Tibial artery (tissue), 4 donors: ENCODE measurements at places on chromosomes 16 and 17.

DNA sequence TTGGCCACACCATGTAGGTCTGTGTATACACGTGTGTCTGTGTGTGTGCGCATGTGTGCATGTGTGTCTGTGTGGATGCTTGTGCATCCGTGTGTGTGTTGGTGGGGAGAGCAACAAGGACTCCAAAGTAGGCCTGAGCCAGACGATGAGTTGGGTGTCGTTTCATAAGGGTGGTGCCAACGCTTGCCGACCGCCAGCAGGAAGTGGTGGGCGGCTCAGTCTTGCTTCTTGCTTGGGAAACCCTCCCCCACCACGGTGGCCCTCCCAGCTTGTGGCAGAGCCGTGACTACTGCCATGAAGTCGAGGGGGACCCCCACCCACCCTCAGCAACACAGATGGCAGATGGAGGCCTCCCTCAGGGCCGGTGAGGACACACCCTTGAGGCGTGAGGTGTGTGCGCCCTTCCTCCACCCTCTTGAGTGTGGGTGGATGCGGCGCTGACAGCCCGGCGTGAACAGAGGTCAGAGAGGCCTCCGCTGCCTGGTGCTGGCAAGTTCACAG is 17.5 kb downstream of the SBK1 start:
- no peaks in the 10 kb centered on the region for H3K27me3 ChIP-seq
- no peak for DNase-seq
- no peaks in the 10 kb centered on the region for H3K36me3 ChIP-seq
- no peak overlapping the region for H3K4me3 ChIP-seq

GRCh38 chr17:5365831-5366230 is 53.6 kb downstream of the NUP88 start:
- no peak overlapping the region for H3K27ac ChIP-seq
- no peak overlapping the region for H3K4me3 ChIP-seq
- DNase-seq, result no peak
- H3K4me1 ChIP-seq, result no peaks in the 10 kb centered on the region
- no peaks in the 10 kb centered on the region for H3K27me3 ChIP-seq

- H3K27me3 ChIP-seq, result peaks cover 3% of the 10 kb centered on the region
- H3K27ac ChIP-seq, result peak overlapping the region; percentile 65
- DNase-seq, result peak; percentile 40
- H3K4me3 ChIP-seq, result no peak overlapping the region
- no peaks in the 10 kb centered on the region for H3K4me1 ChIP-seq
- H3K36me3 ChIP-seq, result no peaks in the 10 kb centered on the region
These were observed 527.8 kb upstream of the PSMD7 start for GRCh38 chr16:73768786-73769203.

- no peak overlapping the region for H3K4me3 ChIP-seq
- no peaks in the 10 kb centered on the region for H3K36me3 ChIP-seq
- H3K4me1 ChIP-seq, result no peaks in the 10 kb centered on the region
- no peak overlapping the region for H3K27ac ChIP-seq
- DNase-seq, result no peak
These were observed 13.5 kb downstream of the KIF18B start for GRCh38 chr17:44933824-44934744.

GRCh38 chr17:39836117-39836516 is 28.0 kb downstream of the IKZF3 start:
- H3K27ac ChIP-seq, result no peak overlapping the region
- peaks cover 33% of the 10 kb centered on the region for H3K27me3 ChIP-seq
- H3K4me3 ChIP-seq, result no peak overlapping the region

GRCh38 chr17:39405436-39405835 is 4.0 kb upstream of the FBXL20 start:
- DNase-seq, result no peak
- no peaks in the 10 kb centered on the region for H3K27me3 ChIP-seq
- H3K36me3 ChIP-seq, result peaks cover 34% of the 10 kb centered on the region
- H3K4me1 ChIP-seq, result peaks cover 10% of the 10 kb centered on the region
- H3K27ac ChIP-seq, result no peak overlapping the region
- no peak overlapping the region for H3K4me3 ChIP-seq

DNA sequence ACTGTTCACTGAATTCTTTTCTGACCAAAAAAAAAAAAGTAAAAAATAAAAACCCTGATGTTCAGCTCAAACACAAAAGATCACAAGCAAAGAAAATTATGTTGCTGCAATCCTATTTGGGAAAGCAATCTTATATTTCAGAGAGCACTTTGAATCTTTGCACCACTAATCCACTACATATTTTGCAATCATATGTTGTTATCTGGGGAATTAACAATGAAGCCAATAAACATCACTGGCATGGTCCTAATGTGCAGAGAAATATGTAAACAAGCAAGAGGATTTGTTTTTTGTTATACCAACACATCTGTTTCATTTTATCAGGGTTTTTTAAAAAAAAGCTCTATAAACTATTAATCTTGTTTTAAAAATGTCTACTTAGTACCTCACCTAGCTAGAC is 84.1 kb downstream of the TOX3 start:
- H3K4me3 ChIP-seq, result no peak overlapping the region
- H3K4me1 ChIP-seq, result no peaks in the 10 kb centered on the region
- no peak overlapping the region for H3K27ac ChIP-seq
- H3K36me3 ChIP-seq, result no peaks in the 10 kb centered on the region
- no peak for DNase-seq
- H3K27me3 ChIP-seq, result no peaks in the 10 kb centered on the region

DNA sequence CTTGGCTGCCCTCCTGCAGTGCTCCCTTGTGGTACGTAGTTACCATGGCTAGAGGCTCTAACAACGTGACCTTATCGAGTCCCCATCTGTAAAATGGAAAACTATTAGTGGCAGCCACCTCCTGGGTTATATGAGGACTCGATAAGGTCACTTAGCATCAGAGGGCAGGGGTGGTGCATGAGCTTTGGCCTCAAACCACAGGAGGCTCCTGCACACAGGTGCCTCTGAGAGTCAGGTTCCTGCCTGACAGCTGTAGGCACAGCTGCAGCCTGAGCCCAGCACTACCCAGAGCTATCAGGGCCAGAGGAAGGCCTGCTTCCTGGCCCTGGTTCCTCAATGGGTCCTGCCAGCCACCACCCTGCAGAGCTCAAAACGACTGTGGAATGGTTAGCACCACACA is 57.2 kb upstream of the SEC14L1 start:
- no peak overlapping the region for H3K4me3 ChIP-seq
- no peaks in the 10 kb centered on the region for H3K27me3 ChIP-seq
- H3K36me3 ChIP-seq, result no peaks in the 10 kb centered on the region
- H3K4me1 ChIP-seq, result peaks cover 13% of the 10 kb centered on the region
- no peak overlapping the region for H3K27ac ChIP-seq

DNA sequence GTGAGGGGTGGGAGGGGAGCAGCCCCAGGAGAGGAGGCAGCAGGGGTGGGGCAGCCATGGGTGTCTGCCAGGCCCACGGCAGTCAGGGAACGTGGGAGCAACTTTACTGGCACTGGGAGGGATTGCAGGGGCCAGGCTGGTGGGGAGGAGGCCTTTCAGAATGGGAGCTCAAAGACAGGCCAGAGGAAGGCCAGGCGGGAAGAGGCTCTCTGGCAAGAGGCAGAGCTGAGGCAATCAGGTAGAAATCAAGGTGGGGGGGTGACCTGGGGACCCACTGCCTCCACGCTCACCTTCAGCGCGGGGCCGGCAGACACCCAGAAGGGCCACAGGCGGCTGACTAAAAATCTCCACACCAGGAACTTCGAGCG is 11.9 kb upstream of the GSE1 start:
- H3K27me3 ChIP-seq, result no peaks in the 10 kb centered on the region
- no peak overlapping the region for H3K4me3 ChIP-seq
- H3K27ac ChIP-seq, result no peak overlapping the region
- H3K4me1 ChIP-seq, result peaks cover 5% of the 10 kb centered on the region
- DNase-seq, result no peak

- no peak for DNase-seq
- H3K27me3 ChIP-seq, result no peaks in the 10 kb centered on the region
- no peak overlapping the region for H3K4me3 ChIP-seq
- no peaks in the 10 kb centered on the region for H3K36me3 ChIP-seq
- no peaks in the 10 kb centered on the region for H3K4me1 ChIP-seq
- H3K27ac ChIP-seq, result no peak overlapping the region
These were observed 98.2 kb upstream of the WSCD1 start for GRCh38 chr17:5971969-5972368.
